Right hindlimb (tissue), 1 donor: ENCODE measurements at places on chromosomes 1 and 21.

GRCh38 chr1:23836037-23836436 is 10.8 kb upstream of the HMGCL start:
- no peak for DNase-seq

DNA sequence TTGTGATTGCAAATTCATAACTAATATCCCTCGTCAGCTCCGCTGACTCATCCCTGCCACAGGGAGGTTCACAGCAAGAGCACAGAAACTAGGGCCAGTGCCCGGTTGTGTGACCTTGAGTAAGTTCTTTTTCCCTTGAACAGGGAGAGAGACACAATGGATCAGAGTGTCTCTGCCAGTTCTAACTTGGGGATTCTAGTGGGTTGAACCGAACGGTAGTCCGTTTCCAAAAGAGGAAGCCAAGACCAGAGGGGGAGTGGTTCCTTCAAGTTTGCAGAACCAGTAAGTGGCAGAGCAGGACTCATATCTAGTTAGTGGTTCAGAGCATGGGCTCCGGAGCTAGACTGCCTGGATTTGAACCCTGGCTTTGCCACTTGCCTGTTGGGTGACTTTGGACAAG is 4.9 kb upstream of the SHISA4 start:
- DNase-seq: no peak

DNA sequence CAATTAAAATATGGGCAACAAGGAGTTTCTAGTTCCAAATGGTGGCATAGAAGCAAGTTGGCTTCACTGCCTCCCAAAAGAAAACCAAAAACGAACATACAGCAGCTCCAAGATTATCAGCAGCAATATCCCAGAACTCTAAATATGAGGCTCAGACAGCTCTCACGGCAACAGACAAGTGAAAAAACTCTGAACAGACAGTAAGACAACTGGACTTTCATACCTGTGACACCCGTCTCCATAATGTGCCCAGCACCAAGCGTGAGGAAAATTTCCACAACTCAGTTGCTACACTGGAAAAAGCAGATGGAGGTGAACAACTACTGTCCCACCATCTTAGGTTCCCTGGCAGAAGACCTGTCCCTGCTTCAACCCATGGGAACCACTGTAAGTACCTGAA is 39.9 kb downstream of the HSF2BP start:
- DNase-seq: no peak

GRCh38 chr1:11680270-11681070 is 478 bp downstream of the MAD2L2 start:
- no peak for DNase-seq

DNA sequence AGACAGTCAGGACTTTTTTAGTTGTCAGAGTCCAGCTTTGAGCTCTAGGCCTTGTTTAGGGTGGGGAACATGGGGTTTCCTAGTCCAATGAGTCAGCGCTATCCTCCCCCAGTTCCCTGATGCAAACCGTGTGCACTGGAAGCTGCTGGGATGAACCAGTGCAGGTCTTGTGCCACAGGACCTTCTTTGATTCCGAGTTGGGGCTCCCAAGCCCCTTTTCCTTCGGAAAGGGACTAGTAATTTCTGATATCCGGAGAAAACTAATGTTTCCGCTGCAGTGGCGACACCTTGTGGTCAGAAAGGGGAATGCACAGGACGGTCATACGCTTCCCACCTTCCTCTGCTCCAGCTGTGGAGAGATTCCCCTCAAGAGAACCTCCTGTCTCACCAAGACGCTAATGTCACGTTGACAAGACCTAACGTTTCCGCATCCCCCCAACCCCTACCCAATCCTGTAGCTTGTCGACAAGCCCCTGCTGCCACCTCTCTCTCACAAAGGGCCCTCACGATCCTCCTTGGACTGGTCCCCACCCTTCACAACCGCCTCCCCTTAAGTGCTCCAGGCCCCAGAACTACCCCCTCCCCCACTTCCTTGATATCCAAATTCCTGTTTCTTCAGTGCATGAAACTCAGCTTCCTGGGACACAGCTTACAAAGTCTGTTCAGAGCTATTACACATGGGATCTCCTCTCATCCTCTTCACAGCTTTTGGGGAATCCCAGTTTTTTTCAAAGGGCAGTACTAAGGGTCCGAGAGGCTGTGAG is 30.9 kb downstream of the GPA33 start:
- peak; percentile 78 for DNase-seq

DNA sequence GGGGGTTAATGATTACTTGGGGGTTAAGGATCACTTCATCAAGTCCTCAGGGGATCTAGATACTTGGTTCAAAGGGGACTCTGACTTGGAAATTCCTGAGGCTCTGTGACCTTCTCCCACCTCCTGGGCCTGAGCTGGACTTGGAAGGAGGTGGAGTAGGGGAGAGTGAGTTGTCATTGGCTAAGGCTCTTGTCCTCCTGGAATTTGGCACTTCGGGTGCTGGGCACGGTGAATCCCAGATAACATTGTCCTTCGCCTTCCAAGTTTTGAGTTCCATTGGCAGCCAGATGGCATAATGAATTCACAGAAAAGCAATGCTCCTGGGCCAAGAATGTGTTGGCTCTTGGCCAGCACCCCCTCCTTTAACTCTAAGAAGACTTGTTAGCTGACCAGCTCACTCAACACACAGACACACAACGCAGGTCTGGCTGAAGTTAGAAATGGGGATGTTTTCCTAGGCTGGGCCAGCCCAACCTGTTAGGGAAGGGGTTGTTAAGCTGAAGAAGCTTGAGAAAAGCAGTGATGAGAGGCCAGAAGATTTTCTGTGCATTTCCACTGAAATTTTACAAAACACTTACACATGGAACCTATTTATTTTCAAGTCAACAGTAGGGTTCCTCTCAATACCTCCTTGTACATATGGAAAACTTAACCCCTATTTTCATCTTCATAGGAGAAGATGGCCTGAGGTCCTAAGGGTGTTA is 29.7 kb downstream of the SLC26A9 start:
- peak; percentile 60 for DNase-seq

GRCh38 chr1:162212713-162213112 is 143.2 kb downstream of the NOS1AP start:
- no peak for DNase-seq

DNA sequence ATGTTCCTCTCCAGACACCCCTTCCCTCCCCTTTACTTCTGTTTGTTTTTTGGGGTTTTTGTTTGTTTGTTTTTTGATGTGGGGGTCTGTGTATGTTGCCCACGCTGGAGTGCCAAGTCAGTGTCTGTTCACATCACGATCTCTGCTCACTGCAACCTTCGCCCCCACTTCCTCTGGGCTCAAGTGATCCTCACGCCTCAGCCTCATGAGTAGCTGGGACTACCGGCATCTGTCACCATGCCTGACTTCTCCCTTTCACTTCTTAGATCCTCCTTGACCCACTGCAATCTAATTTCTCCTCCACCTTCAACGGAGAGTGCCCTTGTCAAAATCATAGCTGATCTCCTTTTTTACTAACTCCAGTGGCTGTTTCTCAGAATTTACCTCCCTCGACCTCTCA is 100.7 kb upstream of the KIF26B start:
- no peak for DNase-seq

DNA sequence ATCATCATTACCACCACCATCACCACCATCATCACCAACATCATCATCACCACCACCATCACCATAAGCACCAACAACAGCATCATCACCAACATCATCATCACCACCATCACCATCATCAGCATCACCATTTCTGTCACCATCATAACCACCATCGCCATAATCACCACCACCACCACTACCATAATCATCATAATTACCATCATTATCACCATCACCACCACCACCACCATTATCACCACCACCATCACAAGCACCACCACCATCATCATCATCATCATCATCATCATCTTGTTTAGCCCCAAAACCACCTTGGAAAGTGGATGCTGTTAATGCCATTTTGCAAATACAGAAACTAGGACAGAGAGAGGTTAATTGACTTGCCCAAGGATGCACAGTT is 22.5 kb downstream of the CAMK2N1 start:
- no peak for DNase-seq

- no peak for DNase-seq
Observed at GRCh38 chr1:15935056-15935950, 40.6 kb downstream of the ZBTB17 start.
